Motor neuron (in vitro differentiated cells): ENCODE measurements at places on chromosomes 1 and 21.

DNA sequence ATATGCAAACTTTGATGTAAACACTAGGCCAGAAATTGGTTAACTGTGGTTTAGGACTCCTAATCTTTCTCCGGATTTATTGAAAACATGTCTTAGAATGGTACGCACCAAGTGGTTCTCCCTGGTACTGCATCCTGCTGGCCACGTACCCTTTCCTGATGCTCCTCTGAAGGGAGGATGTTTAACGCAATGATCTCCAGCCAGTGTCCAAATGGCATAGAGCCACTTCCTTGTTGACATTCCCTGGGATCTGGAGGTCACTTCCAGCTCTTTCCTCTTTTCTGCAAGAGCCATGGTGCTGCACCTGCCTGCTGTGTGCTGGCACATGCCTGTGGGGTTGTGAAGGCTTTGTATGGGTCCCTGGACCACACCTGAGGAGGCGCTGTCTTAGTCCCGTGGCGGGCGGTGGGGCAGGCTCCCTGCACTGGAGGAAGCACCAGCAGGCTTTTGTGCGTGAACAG, 53.9 kb downstream of the GALNT2 start:
- ATAC-seq = no peak

DNA sequence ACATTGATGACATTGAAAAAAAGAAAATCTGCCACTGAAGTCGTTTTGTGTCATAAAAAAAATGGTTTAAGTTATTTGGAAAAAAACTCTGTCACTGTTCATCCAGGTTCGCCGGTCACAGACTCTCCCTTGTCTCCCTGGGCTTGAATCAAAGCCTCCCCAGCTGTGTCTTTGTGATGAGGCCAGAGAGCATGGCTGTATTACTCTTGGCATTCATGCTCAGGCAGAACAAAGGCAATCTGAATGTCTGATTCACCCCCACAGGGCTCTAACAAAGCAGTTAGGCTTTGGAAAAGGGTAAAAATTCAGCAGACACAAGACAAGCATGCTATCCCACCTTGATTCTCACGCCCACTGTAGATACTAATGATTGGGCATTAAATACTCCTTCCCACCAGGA, 304.3 kb upstream of the PLD5 start:
- ATAC-seq = no peak

DNA sequence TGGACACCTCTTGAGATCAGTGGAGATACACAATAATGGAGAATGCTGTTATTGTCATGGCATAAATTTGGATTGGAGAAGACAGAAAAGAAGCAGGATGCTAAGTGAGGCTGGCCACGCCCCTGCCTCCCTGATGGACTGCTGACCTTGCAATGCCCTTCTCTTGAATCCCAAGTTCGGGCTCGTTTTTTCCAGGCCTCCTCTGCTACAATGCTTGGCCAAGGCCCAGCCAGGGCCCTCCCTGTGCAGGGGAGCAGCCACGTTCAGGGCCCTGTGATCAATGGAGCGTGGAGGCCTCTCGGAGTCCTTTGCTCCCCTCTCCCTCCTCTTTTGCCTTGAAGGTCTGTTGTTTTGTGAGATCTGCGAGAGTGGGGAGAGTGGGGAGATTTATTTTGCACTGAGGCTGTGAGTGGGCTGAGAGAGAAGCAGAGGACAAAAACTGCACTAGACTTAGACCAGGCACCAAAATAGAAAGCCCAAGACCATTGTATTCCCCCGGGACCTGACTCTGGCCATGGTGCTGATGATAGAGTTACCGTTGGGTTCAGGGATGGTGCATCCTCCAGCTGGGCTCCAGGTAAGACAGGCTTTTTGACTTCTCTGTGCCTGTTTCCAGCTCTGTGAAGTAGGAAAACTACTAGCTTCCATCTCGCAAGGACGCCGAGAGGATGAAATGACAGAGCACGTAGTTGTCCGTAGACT, 268.6 kb downstream of the KAZN start:
- peak; percentile 60 for ATAC-seq

- ATAC-seq = no peak
Measured at GRCh38 chr1:216554934-216555333, 131.7 kb upstream of the USH2A start.

- ATAC-seq = no peak
Measured at GRCh38 chr1:53696051-53696450, 42.9 kb downstream of the GLIS1 start.

GRCh38 chr1:50038237-50038809, 14.6 kb upstream of the AGBL4 start:
- ATAC-seq = no peak

- no peak for ATAC-seq
Measured at GRCh38 chr1:101221945-101222429, 14.8 kb upstream of the S1PR1 start.

GRCh38 chr1:85240174-85240601, 19.3 kb downstream of the C1orf52 start:
- ATAC-seq = peak; percentile 42

DNA sequence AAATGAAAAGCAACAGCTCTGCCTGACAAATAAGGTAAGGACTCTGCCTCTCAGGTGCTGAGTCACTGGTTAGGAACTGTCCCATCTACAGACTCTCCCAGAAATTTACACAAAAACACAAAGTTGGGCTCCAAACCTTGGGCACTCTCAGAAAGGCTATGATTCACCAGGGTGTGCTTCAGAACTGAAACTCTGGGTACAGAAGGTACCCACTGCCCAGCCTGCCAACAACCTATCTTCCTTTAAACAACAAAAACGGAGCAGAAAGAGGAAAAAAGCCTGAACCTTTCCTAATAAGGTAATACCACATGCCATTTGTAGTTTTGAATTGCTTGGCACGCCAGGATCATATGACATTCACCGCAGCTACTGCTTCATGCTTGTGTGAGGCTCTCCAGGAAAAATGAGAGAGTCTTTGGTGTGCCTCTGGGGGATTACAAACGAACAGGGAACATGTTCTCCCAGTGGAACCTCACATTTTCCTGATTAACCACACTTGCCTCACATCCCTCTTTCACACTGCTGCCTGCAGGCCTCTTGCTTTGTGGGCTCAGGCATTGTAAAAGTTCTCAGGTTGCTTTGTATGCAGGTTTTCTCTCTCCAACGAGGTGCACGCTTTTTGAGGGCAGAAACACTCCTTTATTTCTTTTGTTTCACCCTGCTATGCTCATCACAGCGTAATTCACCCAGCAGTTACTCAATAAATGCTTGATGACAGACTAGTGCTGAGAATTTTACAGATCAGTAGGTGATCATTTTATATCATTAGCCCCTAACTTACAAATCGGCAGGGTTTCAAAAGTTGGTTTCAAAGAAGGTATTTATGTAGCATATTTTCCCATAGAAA, 65.1 kb downstream of the GADD45A start:
- peak; percentile 74 for ATAC-seq

DNA sequence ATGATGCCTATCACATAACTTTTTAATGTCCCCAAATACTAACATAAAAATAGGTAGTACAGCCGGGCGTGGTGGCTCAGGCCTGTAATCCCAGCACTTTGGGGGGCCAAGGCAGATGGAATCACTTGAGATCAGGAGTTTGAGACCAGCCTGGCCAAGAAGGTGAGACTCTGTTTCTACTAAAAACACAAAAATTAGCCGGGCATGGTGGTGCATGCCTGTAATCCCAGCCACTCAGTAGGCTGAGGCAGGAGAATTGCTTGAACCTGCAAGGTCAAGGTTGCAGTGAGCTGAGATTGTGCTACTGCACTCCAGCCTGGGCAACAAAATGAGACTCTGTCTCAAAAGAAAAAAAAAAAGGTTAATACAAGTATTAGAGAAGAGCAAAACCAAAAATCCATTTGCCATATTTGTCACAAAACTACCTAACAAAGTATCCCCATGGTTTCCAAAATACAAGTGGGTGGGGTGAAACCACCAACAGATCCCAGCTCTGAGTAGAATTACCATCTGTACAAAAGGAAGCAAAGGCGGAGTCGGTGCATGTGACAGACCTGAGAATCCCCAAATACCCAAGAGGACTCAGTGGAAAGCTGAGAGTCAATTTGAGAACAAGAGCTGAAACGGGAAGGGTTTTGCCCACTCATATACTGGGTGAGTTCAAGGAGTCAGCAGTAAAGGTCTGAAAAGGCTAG, 113.2 kb downstream of the TOMM20 start:
- ATAC-seq = no peak

DNA sequence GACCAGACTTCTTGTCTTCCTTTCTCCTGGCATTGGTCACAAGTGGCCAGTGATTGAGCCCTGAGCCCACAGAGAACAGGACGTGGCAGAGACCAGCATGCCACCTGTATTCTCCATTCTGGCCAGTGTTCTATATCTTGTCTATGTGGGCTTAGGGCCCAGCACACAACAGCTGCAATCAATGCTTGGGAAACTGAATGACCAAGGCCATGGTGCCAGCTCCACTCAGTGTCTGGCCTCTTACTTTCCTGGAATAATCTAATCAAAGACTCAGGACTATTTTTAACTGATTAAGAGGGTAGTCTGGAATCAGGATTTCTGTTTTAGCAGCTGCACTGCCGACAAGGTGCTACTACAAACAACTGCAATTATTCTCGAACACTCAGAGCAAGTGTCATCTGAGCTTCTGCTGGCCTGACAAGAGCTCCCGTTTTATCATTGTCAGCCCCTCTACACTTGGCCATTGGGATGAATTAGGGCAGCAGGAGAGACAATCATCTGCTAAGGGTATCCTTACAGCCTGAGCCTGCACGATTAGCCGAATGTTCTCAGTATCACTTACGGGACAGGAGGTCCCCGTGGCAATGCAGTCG, 74.4 kb upstream of the GRIK3 start:
- no peak for ATAC-seq

DNA sequence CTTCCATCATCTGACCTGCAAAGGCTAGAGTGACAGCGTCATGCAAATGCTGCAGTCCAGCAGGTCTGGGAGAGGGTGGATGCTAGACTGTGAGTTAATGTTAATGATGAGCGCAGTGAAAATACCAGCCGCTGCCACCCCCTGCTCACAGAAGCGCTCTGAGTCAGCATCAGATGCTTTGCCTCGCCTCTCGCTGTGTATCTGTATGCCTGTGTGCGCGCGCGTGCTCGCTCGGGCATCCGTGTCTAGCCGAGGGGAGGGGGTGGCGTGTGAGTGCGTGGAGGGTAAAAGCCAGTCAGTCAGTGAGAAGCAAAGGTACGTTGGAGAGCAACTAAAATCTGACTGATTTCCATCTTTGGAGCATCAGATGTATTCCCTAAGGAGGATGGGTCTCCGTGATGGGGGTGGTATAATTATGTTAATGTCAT, 858.7 kb downstream of the USP25 start:
- ATAC-seq = peak; percentile 99
